ENCODE measurements at places on chromosomes 7 and 10.

DNA sequence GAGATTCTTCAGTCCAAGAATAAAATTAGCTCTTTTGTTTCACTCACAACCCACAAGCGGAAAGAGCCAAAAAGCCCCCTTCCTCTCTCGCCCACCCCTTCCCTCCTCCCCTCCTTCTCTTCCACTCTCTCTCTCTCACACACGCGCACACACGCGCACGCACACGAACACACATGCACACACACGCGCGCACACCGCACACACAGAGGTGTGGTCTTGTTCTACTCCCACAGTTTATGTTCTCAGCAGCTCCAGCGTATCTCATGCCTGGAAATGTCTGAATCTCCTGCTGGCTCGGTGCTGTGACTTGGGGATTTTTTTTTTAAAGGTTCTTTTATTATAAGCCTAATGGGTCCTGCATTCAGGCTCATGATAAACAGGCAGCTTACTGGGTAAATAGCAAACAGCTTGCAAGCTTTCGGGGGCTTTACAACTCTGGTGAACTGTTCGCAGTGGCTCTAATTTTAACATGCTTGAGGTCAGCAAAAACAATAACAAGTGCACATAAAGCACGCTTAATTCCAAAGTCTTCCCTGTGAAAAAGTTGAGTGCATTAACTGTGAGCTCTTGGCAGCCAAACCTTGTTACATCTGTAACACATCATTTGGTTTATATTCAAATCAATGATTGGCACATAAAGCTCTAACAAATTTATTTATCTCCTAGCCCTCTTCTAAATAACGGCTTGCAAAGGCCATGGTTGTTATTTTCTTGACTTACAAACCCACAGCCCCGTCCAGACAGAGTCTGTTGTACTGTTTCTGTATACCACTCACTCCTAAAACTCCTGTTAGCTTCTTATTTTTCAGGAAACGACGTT is 424.1 kb upstream of the MGMT start:
- DNase-seq = no peak

- DNase-seq = no peak
Measured at GRCh38 chr7:90180649-90181048, 26.4 kb downstream of the STEAP1 start.

GRCh38 chr7:155426543-155427410 is 31.2 kb upstream of the EN2 start:
- DNase-seq = no peak

GRCh38 chr10:16853201-16853600 is 36.0 kb upstream of the RSU1 start:
- DNase-seq = no peak

- no peak for DNase-seq
Measured at GRCh38 chr10:48451969-48452878, 145.7 kb downstream of the MAPK8 start.

GRCh38 chr10:121154846-121155245 is 303.7 kb downstream of the WDR11 start:
- DNase-seq = no peak

Data from NCI-H2081 (cell line).